ENCODE measurements at places on chromosomes 4 and X.
A peak's percentile ranks its signal among the peaks of the same experiment; 100 is the strongest.

DNA sequence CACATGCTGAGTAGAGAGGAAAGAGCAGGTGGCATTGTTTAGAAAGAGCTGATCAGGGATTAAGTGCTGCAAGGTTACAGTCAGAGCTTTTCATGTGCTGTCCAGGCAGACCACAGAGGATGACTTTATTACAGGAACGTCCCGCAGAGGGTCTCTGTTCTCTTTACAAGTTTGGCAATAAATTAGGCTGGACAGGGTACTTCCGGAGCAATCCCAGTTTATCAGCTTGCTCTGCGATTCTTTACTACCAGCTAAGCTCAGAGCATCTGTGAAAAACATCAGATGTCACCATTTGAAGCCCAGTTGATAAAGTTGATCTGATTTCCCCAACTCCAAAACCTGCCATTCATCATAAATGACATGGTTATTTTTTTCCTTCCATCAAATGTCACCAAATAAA is 633.1 kb downstream of the NLGN4X start:
- ATAC-seq = no peak

GRCh38 chr4:27789773-27790172 is 929.1 kb downstream of the STIM2 start:
- no peak for ATAC-seq

GRCh38 chr4:129138810-129139496 is 43.0 kb downstream of the C4orf33 start:
- no peak for ATAC-seq

GRCh38 chr4:16079046-16079445 is 4.8 kb downstream of the PROM1 start:
- ATAC-seq = peak; percentile 68

DNA sequence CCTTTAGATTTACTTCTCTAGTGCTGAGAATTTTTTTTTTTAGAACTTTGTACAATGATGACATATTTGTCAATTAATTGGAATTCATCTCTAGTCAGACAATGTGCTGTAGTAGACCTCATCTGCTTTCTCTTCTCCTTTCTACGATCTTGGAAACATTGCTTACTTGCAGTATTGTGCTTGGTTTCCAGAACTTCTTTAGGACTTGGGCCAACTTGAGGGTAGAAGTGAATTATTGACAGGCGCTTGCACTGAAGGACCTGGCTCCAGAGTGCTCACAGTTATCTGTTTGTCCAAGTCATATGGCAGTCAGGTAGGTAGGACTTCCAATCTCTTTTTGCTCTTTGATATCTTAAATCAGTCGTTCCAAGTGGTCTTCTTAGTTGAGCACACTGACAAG is 39.6 kb downstream of the FNIP2 start:
- no peak for ATAC-seq

- no peak for ATAC-seq
These were observed 72.5 kb upstream of the EMCN start for GRCh38 chr4:100590325-100590724.

GRCh38 chr4:37561196-37561802 is 124.9 kb downstream of the RELL1 start:
- ATAC-seq = no peak

DNA sequence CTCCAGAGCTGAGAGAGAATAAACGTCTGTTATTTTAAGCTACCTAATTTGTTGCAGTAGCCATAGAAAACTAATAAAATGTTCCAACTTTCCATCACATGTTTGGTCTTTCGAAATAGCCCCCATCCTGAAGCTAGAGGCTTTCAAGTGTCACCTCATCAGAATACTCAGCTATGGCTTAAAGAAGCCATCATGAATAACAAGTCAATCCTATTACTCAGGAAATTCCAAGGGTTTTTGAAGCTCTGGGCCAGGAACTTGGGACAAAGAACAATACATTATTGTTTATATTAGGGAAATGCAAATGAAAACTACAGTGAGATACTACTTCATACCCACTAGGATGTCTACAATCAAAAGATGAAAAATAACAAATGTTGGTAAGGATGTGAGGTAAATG is 42.2 kb downstream of the TBCK start:
- no peak for ATAC-seq

- ATAC-seq = no peak
These were observed 76.7 kb upstream of the NDST3 start for GRCh38 chr4:117957571-117957970.

DNA sequence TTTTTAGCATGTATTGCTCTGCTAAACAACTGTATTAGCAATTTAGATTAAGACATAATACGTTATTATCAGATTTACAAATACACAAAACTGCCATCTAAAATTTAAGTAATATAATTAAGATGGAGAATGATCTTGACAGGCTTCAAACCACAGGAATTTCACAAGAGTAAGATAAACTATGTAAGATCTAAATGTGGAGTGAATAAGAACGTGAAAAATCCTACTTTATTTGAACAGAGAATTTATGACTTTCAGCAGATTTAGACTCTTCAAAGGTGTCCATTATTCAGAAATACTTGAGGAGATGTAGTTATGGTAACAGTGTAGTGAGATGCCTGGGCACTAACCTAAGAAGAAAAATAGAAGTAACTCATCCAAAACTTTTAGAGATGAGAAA is 73.2 kb downstream of the SLC4A4 start:
- ATAC-seq = no peak

DNA sequence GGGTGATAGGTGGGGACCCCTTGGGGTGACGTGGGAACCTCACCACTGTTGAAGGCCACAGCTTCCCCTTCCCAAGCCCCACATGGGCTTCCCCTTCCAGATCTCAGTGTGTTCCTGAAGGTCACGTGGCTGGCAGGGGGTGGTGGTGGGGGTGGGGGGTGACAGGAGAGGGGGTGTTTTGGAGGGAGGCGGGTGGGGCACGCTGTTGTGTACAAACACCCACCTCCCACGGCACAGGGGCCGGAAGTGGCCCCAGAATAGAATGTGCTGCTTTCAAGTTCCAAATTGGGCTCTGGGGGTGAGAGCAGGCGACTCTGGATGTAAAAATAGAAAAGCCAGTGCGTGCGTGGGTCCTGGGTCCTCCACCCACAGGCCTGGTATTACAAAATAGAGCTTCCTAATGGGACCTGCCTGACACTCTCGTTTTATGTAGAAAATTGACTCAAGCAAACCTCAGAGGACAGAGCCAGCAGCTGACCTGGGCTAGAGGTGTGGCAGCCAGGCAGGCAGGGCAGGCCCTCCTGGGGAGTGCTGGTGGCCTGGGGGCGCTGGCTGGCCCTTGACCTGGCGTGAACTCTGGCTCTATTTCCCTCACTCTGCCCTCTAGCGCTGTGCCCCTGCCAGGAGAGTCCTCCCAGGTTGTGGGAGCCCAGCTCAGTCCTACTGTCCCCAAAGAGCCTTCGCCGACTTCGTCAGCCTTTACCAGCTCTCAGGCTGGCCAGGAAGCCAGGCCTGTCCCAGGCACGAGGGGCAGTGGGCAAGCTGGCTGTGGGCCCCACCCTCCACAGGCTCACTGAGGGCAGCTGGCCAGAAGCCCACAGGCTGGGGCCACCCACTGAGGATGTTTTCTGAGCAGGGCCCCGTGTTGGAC is 5.4 kb upstream of the SH3BP2 start:
- peak; percentile 84 for ATAC-seq

GRCh38 chr4:151806511-151806927 is 45.7 kb upstream of the GATB start:
- ATAC-seq = no peak

DNA sequence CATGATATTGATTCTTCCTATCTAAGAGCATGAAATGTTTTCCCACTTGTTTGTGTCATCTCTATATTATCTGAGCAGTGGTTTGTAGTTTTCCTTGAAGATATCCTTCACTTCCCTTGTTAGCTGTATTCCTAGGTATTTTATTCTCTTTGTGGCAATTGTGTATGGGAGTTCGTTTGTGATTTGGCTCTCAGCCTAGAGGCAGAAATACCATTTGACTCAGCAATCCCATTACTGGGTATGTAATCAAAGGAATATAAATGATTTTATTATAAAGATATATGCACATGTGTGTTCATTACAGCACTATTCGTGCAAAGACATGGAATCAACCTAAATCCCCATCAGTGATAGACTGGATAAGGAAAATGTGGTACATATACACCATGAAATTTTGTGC is 172.7 kb upstream of the IL15 start:
- no peak for ATAC-seq

DNA sequence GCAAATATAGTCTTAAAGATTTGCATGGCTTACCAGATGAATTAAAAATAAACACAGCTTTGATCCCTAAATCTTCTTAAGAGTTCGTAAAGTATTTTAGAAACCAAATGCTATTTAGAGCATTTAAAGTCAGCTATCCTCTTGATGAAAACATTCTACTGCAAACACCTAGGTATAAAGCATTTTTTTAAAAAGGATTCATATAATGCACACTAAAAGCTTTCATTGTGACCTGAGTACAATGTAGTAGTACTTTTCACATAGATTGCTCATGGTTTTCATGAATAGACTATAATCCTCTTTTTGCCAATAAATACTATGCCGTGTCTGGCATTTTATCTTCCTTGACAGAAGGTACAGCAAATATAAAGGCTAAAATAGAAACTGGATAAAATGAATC is 805.1 kb upstream of the INTU start:
- ATAC-seq = no peak

GRCh38 chr4:112637552-112637866 is 566 bp downstream of the LARP7 start:
- ATAC-seq = no peak

- ATAC-seq = no peak
These were observed 380.4 kb downstream of the GPM6A start for GRCh38 chr4:175431694-175432093.
